ENCODE measurements at places on chromosomes 7 and 10.

DNA sequence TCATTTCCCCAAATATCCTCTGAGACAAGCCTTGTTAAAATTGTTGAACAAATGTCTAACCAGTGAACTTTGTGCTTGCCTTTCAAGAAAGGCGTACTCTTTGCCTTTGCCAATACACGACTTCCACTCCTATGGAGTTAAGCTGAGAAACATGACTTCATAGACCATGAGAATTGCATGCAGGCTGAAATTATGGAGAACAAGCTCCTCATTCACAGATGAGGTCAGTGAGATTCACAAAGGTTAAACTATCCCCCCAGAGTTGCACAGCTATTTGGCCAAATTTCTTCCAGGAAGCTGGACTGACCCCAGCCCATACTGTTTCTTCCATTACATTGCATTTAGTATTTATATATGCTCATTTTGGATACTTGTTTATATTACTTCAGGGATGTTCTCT, 221.4 kb upstream of the SEMA3C start:
- no peak for DNase-seq

GRCh38 chr7:155340721-155341120, 43.0 kb downstream of the INSIG1 start:
- DNase-seq = no peak

DNA sequence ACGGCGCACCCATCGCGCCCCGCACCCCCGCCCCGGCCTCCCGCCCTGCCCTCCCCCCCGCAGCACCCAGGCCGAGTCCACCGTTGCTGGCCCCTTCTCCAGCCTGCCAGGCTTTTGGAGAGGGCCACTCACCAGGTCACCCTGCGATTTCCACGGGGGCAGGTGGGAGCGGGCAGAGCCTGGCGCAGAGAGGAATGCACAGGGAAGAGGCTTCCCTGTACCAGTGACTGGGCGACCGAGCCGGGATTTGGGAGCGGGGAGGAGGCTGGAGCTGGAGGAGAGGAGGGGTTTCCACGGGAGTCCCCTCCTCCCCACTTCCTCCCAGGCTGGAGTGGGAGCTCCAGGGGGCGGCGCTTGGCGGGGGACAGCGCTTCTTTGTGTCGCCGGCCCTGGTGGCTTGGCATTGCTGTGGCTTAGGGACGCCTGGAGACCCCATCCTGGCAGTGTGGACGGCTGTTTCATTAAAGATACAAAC, 19.3 kb downstream of the TCAF1 start:
- DNase-seq = peak; percentile 69

GRCh38 chr7:82183634-82184033, 259.9 kb downstream of the CACNA2D1 start:
- peak; percentile 73 for DNase-seq

DNA sequence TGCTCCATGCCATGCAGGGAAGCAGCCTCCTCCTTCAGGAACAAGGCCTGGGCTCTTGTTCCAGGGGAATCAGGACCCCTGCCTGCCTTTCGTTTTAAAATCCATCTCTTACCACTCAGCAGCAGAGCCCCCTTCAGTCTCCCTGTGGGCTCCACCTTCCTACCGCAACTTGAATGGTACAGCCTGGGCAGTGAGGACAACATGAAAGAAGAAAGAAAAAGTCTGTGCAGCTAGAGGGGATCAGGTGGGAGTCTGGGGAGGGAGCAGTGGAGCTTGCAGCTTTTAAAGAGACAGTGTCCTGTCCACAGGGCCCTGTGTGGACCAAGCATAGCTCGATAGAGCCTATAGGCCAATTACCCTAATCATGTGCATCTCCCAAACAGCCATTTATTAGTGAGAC, 3.7 kb downstream of the PLXNA4 start:
- DNase-seq = no peak

GRCh38 chr10:46175831-46176230, 111.0 kb upstream of the ANTXRL start:
- no peak for DNase-seq
